ENCODE measurements at places on chromosomes 11 and 22. TPM values are rescaled to one million over a fixed set of nuclear protein-coding genes. Genes with fewer than 3 reads are reported as not detected.

Gene SCN3B
- total RNA-seq, result not detected

Gene GSTT2
- not detected for total RNA-seq

Gene RIN1
- total RNA-seq, result 0.76 TPM

Gene TBX10
- total RNA-seq, result not detected

Gene SLC22A6
- not detected for total RNA-seq

Gene C11orf24
- total RNA-seq, result 78.0 TPM

Gene SYCE3
- not detected for total RNA-seq

Gene SHANK3
- not detected for total RNA-seq

Gene KIF18A
- 4.4 TPM for total RNA-seq

Gene IRAG1
- total RNA-seq, result not detected

Gene TMX2
- total RNA-seq, result 53.3 TPM

Gene TCN1
- not detected for total RNA-seq
